ENCODE measurements at places on chromosomes 5 and 9.

DNA sequence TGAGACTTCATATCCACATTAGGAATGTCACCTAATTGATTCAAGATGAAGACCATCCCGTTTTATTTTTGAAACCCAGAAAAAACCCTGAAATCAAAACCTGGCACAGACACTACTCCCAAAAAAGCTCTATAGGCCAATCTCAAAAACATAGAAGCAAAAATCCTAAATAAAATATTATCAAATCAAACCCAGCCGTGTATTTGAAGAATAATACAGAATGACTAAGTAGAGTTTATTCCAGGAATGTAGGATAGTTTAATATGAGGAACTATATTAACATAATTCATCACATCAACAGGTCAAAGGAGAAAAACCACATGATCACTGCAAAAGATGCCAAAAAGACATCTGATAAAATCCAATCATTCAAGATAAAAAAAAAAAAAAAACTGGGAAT is 167.1 kb downstream of the ACTL7B start:
- DNase-seq: no peak

DNA sequence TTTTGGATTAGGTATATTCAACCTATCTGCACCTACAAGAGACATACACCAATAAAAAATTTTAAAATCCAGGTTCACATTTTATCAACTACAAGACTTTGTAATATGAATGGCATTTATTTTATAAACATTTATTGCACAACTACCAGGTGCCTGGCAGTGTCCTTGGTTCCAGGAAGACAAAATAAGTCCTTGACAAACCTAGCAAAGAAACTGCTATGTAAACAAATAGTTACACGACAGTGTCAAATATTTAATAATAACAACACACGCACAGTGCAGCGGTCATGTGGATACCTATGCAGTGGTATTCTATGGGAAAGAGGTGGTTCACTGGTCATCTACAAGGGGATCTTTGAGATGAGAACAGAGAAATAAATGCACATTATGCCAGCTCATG is 120.7 kb downstream of the MYO10 start:
- no peak for DNase-seq

GRCh38 chr5:143449772-143450171 is 46.3 kb upstream of the NR3C1 start:
- DNase-seq: no peak

- DNase-seq: no peak
These were observed 589.1 kb upstream of the ADAMTS16 start for GRCh38 chr5:4551034-4551433.

- no peak for DNase-seq
These were observed 198.9 kb downstream of the NXNL2 start for GRCh38 chr9:88733651-88734421.

GRCh38 chr9:69173891-69174615 is at the start of gene TJP2:
Gene TJP2 (plus strand): TSS chr9:69174277. CDS start chr9:69174373, 96 bp downstream.
- DNase-seq: peak; percentile 64

DNA sequence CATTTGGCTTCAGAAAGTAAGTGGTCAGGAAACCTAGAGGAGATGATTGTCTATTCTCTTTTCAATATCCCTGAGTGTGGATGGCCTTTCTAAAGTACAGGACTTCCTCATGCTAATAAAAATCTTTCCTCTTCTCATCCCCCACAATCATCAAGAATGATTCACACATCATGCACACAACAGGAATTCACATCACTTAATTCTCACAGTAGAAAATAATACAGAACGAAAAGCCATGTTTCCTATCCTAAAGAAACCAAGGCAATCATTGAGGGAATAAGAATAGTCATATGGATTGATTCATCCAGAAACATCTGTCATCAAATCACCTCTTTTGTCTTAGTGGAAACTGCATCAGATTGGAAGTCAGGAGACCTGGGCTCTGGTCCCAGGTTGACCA is 203.1 kb upstream of the PIK3R1 start:
- no peak for DNase-seq

GRCh38 chr5:10275991-10276390 is 25.9 kb downstream of the CCT5 start:
- no peak for DNase-seq

- DNase-seq: no peak
These were observed 310.8 kb downstream of the PDE4D start for GRCh38 chr5:59582746-59583145.

GRCh38 chr9:9387511-9388115 is 1225.2 kb downstream of the PTPRD start:
- DNase-seq: no peak

GRCh38 chr9:38035873-38036272 is 33.2 kb downstream of the SHB start:
- DNase-seq: no peak

GRCh38 chr5:106171132-106171531 is 1499.6 kb downstream of the EFNA5 start:
- no peak for DNase-seq

GRCh38 chr9:133787754-133788025 is 49.5 kb upstream of the SARDH start:
- DNase-seq: no peak

GRCh38 chr5:10552183-10553143 is 11.4 kb upstream of the ANKRD33B start:
- DNase-seq: no peak

GRCh38 chr9:126482361-126483044 is 131.2 kb upstream of the LMX1B start:
- DNase-seq: peak; percentile 57

DNA sequence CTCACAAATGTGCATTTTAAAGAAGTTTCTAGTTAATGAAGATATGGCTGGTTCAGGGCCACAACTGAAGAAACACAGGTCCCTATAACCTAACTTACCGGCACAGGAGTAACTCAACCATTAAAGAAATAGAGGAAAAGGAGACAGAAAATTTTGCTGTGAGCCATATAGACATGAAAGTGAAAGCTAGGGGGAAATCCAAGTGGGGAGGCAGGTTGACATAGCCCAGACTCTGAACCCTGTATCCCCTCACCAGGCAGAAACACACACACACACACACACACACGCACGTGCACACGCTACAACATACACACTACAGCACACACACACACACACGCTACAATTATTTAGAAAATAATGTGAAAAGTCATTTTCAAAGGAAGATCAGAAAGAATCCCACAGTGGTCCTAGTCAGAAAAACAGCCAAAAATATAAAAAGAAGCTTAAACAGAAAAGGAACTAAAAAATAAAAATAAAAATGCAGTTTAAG is 856.4 kb upstream of the CDH6 start:
- no peak for DNase-seq

DNA sequence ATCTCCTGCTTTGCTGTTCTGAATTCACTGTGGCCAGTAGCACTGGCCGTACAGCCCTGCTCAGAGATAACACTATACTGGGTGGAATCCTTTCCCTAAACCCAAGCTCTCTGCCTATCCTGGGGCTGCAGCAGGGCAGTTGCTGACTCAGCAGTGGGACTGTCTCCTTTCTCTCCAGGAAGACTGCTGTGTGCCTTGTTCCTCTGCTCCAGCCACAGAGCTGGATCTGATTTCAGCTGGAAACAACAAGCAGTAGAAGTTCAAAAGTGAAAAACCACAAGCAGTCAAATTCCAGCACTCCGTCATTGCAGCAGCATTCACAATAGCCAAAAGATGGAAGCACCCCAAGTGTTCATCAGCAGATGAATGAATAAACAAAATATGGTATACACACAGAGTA is 105.0 kb downstream of the FBXL7 start:
- no peak for DNase-seq

GRCh38 chr5:18323891-18324290 is 689.6 kb downstream of the TAF11L14 start:
- no peak for DNase-seq

GRCh38 chr5:111076091-111076490 is 4.6 kb downstream of the TSLP start:
- no peak for DNase-seq

DNA sequence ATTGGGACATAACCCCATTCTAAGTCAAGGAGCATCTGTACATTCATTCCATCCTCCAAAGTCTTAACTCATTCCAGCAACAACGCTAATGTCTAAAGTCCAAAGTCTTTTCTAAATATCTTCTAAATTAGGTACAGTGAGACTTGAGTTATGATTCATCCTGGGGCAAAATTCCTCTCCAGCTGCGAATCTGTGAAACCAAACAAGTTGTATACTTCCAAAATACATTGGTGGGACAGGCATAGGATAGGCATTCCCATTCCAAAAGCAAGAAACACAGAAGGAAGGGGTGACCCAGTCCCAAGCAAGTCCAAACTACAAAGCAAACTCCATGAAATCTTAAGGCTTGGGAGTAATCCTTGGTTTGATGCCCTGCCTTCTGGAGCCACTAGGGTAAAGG is 97.6 kb upstream of the FANCC start:
- no peak for DNase-seq

DNA sequence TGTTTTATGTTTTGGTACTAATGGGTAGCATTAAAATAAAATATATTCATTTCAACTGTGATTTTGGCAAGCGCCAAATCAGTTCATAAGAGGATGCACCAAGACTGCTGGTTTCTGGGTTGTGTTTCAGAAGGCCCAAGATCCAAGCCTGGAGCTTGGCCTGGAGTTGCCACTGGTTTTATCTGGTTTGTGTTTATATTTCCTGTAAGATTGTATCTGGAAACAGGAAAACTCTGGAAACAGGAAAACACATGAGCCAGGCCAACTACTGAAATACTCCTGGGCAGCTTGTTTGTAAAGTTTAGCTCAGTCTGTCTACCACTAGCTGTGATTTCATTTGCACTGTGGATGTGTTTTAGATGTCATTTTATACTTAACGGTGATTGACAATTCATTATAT is 5.5 kb downstream of the FSTL4 start:
- DNase-seq: no peak

DNA sequence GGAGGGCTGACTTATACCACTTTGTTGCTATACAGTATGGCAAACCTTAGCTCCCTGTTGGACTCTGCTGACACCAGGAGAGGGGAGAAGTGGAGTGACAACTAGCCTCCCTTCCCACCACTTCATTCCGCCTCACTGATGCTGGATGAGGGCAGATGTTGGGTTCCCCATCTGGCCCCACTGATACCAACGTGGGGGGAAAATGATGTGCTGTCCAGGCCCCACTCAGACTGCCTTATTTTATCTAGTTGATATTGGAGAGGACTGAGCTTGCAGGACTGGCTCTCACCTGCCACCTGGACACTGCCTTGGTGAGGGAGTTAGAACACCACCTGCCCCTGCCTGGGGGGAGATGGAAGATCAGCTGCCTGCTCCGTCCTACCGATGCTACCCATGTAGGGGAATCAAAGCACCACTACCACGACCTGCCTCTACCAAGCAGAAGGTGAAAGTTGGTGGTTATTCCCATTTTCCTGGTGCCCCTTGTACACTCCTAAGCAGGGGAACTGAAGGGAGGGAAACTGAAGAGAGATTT is 292.1 kb downstream of the GADD45G start:
- no peak for DNase-seq

DNA sequence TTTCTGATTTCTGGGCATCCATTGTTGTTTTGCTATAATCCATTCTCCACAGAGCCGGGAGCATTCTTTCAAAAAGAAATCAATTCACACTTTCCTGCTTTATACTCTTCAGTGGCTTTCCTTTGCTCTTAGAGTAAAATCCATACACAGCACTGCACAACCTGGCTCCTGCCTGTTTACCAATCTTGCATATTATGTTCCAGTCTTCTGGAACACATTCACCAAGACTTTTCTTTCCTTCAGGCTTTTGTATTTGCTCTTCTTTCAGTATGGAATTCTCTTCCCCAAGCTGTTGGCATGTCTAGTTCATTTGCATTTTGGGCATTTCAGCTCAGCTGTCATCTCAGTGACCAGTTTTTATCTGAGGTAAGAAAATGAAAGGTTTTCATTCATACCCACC is 6.3 kb downstream of the RFESD start:
- no peak for DNase-seq

GRCh38 chr5:35009657-35010056 is 38.1 kb downstream of the AGXT2 start:
- no peak for DNase-seq

- DNase-seq: no peak
These were observed 409.5 kb downstream of the MAT2B start for GRCh38 chr5:163914910-163915309.

DNA sequence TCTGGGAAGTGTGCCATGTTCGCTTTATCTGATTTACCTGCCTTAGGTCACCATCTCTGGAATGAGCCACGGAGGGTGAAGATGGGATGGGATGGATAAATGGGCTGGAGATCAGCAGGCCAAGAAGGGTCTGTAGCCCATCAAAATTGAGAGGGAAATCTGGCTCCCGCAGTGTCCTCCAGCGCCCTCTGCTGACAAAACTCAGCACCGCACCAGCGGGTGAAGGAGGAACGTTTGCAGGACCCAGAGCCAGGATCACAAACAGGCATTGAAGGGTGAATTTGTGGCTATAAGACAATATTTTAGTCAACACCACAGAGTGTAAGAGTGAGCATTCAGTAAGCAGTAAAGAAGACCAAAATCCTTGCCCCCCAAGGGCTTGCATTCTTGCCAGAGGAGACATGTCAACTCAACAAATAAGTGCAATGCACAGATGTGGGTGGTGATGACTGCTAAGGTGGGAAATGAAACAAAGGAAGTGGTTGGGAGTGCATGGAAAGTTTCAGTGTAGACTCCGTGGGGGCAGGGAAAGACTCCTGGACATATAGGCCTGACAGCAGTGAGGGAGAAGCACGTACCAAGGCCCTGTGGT is 124.4 kb downstream of the TENT4A start:
- no peak for DNase-seq

- no peak for DNase-seq
These were observed 5.5 kb downstream of the ANGPTL2 start for GRCh38 chr9:127116957-127117356.

DNA sequence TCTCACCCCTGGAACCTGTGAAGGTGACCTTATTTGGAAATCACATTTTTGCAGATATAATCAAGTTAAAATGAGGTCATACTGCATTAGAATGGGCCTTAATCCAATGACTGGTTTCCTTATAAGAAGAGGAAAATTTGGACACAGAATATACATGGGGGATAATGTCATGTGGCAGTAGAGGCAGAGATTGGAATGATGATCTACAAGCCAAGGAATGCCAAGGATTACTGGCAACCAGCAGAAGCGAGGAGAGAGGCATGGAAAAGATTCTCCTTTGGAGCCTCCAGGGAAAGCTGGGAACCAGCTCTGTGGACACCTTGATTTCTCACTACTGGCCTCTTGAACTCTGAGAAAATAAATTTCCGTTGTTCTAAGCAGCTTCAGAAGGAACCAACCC is 20.2 kb upstream of the CEP78 start:
- no peak for DNase-seq

DNA sequence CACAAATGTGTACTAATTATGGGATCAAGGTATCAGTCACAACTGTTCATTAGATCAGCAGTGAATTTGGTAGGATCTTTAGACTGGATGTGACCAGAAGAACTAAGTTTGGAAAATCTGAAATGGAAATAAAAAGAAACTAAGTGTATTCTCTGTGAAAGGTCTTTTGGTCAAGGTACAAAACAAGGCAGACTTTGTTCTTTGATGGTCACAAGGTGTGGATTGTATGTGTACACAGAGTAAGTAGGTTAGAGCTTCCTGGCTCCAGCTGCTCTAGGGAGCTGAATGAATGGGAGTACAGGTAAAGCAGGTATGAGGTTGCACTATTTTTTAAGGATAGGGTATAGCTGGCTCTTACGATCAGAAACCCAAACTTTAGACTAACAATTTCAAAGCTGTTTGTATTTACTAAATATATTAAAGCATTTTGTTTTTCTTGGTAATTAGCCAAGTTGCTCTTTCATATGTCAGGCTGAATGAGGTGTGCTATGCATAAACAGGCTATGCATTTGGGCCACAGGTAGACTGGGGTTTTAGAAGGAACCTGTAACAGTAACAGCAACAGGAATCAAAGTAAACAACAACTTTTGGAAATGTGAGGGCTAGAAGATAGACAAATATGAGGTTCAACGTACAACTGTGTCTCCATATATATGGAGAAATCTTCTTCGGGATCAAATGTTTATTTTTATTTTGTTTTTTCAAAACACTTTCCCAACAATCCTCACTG is 32.5 kb downstream of the FAM169A start:
- no peak for DNase-seq

All from dorsolateral prefrontal cortex (tissue), 122 donors.